ENCODE measurements at places on chromosomes 4 and X.

DNA sequence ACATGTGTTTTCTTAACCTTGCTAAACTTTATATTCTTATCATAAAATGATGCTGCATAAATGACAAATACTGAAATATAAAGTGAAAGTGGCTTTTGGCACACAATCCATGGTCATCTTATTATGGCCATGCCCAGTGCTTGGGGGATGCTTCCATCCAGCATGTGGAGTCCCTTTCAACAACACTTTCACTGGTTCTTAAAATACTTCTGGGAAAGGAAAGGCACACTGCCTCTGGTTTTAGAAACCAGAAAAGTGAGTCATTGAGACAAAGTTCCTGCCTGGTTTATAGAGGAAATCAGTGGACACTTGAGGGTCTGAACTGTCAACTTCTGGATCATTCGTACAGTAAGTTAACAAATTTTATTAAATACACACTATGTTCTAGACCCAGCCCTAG is 248.0 kb upstream of the ADAMTS3 start:
- no peak for DNase-seq

- peak; percentile 5 for DNase-seq
These were observed 102.6 kb upstream of the PRKX start for GRCh38 chrX:3815896-3816664.

DNA sequence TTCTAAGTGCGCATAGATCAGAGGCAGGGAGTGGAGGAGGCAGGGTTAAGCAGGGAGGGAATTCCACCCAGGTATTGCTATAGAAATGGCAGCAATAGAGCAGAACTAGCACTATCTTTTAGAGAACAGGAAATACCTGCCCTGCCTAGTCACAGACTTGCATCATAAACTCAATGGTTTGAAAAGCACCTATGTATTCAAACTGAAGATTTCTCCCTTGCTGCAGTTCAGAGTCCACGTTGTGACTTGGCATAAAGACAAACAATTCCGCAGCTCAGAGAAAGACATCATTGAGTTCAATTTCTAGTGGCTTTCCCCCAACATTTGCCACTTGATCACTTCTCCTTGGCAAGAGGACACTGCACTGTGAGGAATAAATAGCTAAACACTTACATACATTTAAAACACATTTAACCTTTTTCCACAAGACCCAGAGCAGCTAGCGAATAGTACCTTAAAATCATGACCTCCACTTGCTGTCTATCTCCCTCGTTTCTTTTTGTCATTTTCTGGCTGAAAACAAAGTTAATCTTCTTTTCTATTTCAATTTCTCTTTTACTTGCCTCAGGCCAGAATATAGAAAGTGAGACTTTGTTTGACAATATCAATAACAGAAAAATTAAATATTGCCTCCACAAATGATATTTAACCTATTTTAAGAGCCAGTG is 42.4 kb downstream of the SLC7A11 start:
- DNase-seq, result peak; percentile 62

GRCh38 chrX:41145920-41146608 is 60.8 kb downstream of the USP9X start:
- DNase-seq, result no peak

GRCh38 chr4:175062183-175062592 is 144.0 kb downstream of the ADAM29 start:
- DNase-seq, result no peak

DNA sequence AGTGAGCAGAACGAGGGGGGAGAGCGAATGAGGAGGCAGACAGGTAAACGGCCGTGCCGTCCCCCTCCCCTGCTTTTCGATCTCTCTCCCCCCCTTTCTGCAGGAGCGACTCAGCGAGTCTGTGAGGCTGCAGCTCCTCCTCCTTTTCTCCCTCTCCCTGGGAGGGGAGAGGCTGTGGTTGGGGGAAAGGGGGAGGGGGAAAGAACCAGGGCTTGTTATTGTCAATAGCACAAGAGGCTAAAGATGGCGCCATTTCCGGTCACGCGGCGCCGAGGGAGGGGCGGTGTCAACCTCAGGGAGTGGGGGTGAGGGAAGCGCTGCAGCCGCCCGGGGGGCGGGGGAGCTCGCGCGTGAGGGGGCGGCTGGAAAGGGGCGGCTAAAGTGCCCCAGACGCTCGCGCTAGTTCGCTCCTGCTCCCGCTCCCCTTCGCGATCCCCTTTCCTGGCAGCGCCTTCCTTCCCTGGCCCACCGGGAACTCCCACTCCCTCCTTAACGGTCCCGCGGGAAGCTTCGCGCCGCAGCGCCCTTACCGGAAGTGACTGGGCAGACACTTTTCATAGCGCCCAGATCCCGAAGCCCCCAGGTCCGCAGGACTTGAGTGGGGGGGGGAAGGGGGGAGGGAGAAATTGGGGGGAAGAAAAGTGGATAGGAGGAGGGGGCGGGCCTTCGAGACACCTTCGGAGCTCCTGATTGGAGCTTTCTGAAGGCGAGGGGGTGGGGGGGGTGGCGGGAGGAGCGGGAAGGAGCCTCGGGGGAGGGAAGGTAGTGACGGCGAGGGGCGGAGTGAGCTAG is at the start of gene CUL4B:
TSS of gene CUL4B (minus strand) at position 121 of the 792 bp plus-strand sequence. CDS start 324 bp downstream, outside the sequence.
- DNase-seq, result peak; percentile 94

DNA sequence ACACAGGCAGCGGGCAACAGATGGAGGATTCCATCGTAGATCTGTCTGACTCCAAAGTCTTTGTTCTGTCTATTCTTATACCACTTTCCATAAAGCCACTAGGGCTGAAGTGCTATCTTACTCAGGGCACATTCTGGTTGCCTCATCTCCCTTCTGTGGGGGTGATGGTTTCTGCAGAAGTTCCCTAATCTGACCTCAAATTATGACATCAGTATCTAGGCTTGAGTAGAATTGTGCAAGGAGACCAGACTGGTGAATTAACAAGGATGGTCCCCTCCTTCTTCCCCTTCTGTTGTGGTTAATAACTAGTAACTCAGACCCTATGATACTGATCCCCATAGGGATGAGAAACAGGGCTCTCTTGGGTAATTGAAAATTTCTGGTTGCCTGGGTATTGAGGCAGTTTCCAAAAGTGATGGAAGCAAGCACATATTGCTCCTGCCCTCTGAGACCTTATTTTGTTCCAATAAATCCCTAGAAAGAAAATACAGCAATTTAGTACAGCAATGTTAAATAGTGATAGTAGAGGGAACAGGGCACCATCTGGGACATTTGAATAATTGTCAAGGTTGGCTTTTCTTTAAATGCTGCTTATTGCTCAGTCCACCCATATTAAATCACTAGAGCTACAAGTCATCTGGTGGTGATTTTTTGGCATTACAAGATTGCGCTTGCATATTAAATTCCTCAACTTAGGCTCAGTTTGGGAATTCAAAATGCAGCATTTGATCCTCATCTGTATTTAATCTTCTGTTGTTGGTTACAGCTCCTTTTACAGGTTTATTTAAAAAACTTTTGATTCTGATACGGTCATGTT is 57.3 kb upstream of the AP1S2 start:
- peak; percentile 23 for DNase-seq

GRCh38 chrX:274904-275475 is 6.2 kb upstream of the PLCXD1 start:
- DNase-seq, result no peak

- DNase-seq, result no peak
These were observed 2.1 kb upstream of the ETDC start for GRCh38 chrX:135307171-135307570.

- no peak for DNase-seq
These were observed 2.3 kb upstream of the SLC35A2 start for GRCh38 chrX:48913605-48914366.

DNA sequence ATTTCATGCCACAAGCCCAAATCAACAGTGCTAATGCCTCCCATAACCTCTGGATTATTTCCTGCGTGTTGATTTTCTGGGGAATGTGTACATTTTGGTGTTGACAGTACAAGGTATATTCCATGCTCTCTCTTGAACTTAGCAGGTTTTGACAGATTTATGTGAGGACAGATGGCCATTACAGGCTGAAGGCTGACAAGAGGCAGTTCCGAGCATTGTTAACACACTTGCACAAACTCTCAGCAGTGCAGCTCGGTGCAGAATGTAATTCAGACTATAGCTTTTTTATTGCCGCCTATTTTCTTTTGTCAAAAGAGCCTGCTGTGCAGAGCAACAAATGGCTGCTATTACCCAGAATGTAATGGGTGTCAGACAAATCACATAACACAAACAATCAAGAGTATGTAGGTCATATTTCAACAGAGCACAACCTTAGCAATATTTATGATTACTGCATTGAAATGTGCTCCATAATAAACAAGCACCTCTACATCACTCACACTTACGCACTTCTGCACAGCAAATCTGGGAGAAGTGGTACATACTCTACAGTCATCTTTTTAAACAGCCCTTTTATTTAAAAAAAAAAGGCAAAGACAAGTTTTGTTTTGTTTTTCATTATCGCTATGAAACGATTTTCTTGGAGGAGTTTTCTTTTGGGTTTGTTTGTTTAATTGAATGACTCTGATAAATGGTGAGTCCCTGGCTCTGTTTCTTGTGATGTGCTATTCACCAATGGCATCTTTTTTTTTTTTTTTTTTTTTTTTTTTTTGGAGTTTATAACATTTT is 71.6 kb downstream of the PPARGC1A start:
- no peak for DNase-seq

- DNase-seq, result no peak
These were observed 22.9 kb downstream of the FHL1 start for GRCh38 chrX:136170139-136170800.

- DNase-seq, result no peak
These were observed 7.5 kb downstream of the YY2 start for GRCh38 chrX:21863241-21863640.

DNA sequence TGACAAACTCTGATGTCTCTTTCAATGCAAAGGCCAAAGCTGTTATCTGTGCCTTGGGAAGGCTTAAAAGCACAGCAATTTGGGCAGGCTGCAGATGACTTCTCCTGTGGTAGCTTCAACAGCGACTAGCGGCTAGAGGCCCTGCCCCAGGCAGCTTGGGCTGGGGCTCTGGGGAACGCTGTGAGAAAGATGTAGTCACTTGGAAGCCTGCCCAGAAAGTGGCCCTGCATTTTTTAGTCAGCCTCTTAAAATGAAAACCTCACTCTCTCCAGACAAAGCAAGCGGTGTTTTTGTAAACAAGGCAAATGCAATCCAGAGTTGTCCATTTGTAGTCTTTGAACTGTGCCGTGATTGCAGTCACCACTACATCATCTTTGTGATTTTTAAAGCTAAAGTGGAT is 27.5 kb downstream of the PCYT1B start:
- peak; percentile 51 for DNase-seq

DNA sequence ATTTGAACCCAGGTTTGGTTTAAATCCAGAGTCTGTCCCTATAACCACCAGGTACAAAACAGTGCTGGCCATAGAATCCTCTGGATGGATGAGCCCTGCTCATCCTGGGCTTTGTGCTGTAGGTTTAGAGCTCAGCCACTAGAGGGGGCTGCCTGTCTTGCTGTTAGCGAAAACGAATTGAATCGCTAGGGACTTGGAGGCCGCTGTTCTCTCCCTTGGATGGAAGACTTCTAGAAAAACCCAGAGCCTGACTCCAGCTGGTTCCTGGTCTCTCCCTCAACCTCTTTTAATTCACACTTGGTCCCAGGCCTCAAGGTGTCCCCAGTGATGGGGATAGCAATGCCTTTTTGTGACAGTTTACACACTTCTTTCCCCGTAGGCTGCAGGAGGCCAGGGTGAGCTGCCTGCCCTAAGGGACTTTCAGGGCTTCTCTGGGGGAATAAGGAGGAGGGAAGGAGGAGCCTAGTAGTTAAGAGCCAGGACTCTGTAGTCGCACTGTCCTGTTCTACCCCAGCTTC is 8.7 kb downstream of the RIPPLY1 start:
- peak; percentile 78 for DNase-seq

- no peak for DNase-seq
These were observed 900 bp upstream of the MTMR1 start for GRCh38 chrX:150692296-150692695.

DNA sequence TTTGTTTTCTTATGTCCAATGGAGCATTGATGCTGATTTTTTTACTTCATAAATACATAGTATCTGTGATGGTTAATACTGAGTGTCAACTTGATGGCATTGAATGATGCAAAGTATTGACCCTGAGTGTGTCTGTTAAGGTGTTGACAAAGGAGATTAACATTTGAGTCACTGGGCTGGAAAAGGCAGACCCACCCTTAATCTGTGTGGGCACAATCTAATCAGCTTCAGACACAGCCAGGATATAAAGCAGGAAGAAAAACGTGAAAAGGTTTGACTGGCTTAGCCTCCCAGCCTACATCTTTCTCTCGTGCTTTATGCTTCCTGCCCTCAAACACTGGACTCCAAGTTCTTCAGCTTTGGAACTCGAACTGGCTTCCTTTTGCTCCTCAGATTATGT is 230.6 kb upstream of the SPRY1 start:
- DNase-seq, result no peak

- no peak for DNase-seq
These were observed 201.6 kb downstream of the ADGRL3 start for GRCh38 chr4:61401771-61402170.

DNA sequence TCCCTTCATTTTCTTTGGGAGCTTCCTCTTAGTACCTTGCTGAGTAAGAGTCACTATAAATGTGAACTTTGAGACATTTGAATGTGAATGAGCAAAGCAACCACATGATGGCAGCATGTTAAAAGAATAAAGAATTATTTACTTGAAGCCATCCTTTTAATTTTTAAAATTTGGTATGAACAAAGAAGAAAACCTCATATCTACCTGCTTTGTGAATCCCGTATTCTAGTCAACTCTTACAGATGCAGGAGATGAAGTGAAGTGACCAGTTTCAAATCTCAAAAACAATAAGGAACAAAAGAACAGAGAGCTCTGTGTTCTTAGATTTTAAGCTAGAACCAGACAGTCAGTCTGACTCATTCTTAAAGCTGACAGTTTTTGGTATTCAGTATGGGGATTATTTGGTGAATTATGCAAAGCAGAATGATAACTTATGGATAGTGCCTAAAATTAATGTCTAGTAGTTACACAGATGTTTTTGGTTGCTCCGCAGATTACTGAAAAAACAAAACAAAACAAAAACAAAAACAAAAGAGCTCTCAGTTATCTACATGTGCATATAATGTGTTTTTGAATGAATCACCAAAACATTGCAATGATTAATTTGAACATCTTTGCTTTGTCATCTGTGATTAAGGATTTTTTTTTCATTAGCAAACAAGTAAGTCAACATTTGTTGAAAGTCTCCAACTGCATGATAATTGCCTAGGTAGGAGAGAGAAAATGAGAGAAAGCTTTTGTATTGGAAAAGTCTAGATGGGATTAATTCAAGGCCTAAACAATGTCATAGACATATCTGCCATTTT is 48.2 kb upstream of the H2AZ1 start:
- DNase-seq, result peak; percentile 32

DNA sequence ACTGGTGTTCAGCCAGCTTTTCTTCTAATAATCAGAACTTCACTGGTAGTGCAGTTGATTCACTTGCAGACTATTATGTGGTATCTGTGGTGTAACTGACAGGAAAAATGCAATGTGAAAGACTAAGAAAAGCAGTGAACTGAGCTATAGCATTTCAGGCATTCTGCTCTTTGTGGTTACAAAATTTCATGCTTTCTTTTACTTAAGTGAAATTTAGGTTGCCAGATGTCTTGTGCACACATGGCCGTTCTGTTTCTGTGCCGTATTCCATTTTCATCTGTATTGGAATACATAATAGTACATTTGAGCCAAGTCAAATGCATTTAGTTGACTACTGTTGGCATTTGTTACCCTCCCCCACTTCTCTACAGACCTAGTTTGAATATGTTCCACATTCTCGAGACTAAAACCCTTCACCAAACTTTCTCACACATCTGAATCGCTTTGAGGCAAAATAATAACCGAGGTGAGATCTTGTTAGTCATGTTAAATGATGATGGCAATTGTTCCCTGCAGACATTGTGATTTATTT is 8.2 kb downstream of the RTL3 start:
- DNase-seq, result no peak

GRCh38 chr4:176150704-176151103 is 44.7 kb downstream of the SPATA4 start:
- DNase-seq, result no peak

- DNase-seq, result no peak
These were observed 44.2 kb upstream of the RHOH start for GRCh38 chr4:40152637-40153036.
